ENCODE measurements at places on chromosomes 3 and 15. TPM values are rescaled to one million over a fixed set of nuclear protein-coding genes. Genes with fewer than 3 reads are reported as not detected.

Gene KLHL40
- not detected for polyA plus RNA-seq

Gene GPR149
- not detected for polyA plus RNA-seq

Gene KNG1
- polyA plus RNA-seq, result 32.3 TPM

Gene CTXND1
- polyA plus RNA-seq, result 1.4 TPM

Gene CKMT1B
- 4.1 TPM for polyA plus RNA-seq

Gene LTK
- 1.2 TPM for polyA plus RNA-seq

Gene SLC9C1
- polyA plus RNA-seq, result 0.30 TPM

All from hepatocyte (in vitro differentiated cells).